GM12891 (cell line): ENCODE measurements at places on chromosomes 5 and 9.

DNA sequence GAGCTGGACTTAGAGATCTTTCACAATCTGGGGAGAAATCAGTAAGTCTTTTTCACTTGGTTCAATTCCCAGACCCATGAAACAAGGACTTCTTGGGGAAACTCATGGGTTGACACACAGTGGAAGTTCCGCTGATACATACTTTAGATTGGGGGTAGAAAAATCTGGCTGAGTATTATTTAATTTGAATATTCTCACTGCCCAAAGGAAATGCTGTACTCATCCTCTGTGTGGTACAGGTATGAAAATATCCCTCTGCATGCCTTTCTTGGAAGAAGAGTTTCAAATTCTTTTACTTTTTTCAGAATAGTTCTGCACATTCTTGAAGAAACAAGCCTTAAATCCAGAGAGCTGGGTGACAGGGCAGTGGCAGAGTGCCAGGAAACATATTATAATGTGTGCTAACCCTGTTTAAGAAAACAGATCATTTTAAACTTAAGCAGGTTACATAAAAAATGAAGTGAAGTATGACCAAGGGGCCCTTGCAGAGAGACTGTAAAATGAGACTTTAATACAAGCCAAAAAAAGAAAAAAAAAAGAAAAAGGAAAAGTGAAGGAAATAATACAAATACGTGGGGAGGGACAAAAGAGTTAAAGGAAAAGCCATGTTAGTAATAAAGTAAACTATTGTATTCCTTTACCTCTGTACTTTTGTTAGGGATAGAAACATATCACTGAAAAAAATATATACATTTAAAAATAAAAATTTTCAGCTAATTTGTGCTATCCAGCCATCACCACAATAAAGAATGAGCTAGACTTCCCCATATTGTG, 173.4 kb upstream of the NR3C1 start:
- DNase-seq: no peak

- DNase-seq: no peak
These were observed 28.8 kb upstream of the FAT2 start for GRCh38 chr5:151619812-151620460.

GRCh38 chr9:72527801-72528195, 6.4 kb downstream of the TMC1 start:
- no peak for DNase-seq

DNA sequence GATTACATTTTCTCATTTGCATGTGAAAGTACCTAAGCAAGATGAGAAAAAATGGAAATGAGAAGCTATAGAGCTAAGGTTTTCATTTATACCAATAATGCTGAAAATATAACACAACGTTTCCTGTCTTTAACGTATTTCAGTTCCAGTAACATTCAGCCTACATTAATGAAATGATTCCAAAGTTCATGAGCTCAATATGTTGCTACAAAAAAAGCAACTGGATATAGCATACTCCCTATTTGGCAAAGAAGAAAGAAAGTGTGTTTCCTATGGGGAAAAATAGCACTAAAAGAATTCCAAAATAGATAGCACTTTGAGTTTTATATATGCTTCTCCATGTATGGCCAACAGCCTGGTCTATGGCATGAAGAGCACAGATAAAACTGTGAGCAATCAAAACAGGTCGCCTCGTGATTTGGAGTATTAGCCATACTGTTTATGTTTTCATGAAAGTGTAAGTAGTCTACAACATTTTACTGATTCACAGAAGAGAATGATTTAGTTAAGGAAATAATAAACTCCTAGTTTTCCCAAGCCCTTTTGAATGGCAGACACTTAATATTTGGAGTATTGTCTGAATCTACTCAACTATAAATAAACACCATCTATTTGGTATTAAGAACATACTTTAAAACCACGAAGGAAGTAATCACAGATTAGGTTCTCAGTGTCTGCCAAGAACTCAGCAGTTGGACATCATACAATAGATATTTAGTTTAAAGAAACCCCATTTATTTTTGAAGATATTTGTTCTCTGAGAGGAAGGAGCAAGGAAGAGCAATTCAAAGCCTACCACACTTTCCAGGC, 258.7 kb upstream of the RASA1 start:
- DNase-seq: no peak

GRCh38 chr5:179400020-179400419, 54.8 kb upstream of the ADAMTS2 start:
- no peak for DNase-seq

GRCh38 chr9:34106110-34106509, 20.4 kb downstream of the DCAF12 start:
- DNase-seq: no peak

DNA sequence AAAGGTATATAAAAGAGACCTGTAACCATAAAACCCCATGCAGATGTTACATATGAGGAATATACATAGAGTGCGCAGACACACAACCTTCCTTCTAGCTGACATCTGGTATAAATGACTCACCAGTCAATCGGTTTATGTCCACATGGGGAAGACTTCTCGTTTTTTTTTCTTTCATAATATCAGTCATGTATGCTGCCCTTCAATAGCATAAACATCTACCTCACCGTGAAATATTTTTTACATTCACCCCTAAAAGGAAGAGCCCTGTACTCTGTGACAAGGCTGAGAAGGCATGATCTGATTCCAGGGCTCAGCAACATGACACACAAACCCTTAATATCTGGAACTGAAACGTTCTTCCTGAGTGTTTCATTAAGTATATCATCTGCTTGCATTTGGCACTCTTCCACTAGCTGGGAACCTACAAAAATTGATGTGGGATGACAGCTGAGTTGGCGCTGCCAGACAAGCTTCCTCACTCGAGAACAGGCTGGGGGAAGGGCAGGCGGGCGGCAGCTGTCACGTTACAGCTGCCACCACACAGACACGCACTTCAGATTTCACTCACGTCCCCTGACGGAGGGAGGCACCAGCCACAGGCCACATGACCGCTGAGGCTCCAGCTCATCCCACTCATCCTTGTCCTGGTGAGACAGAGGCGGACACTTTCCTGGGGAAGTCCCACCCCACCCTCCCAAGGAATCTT, 74.2 kb downstream of the SHB start:
- DNase-seq: no peak

DNA sequence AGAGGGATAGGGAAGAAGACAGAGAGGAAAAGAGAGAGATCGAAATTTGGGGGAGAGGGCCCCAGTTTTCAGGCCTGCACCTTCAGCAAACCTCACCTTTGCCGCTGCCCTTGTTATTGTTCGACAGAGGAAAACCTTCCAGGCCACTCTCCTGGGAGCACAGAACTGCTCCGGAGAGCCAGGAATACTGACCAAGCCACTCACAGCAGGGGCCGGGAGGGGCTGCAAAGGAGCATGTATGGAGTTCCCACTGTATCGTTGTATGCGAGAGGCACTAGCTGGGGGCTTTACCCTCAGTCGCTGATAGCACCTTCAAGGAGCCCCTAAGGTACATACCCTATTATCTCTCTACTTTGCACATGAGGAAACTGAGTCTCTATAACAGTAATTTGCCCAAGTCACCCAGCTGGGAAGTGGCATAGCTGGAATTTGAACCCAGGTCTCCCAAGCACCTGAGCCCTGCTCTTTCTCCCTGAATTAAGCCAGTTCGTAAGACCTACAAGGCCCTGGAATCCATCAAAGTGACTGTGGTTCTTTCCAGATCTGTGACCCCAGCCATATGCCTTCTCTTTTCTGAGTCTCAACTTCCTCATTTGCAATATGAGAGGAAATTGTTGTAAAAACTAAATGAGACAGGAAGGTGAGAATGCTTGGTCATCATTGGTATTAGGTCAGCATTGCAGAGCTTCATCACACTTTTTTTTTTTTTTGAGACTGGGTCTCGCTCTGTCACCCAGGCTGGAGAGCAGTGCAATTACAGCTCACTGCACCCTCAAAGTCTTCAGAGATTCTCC, 21.0 kb upstream of the FOXE1 start:
- DNase-seq: no peak

DNA sequence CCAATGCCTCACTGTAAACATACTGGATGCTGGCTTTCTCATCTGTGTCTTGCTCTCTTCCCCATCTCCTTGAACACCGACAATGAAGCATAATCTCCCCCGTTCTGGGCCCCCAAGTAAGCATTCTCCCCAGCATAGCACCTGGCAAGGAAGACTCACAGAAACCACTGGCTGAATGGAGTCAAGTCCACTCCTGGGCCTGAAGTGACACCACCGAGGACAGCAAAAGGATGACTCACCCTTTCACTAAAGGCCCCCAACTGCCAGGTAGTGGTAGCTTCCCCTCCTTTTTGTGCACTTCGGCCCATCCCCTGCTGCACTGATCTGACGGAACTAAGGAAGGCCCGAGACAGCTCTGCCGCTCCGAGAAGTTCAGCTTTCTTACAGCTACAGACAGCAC, 9.4 kb downstream of the VDAC1 start:
- DNase-seq: no peak

DNA sequence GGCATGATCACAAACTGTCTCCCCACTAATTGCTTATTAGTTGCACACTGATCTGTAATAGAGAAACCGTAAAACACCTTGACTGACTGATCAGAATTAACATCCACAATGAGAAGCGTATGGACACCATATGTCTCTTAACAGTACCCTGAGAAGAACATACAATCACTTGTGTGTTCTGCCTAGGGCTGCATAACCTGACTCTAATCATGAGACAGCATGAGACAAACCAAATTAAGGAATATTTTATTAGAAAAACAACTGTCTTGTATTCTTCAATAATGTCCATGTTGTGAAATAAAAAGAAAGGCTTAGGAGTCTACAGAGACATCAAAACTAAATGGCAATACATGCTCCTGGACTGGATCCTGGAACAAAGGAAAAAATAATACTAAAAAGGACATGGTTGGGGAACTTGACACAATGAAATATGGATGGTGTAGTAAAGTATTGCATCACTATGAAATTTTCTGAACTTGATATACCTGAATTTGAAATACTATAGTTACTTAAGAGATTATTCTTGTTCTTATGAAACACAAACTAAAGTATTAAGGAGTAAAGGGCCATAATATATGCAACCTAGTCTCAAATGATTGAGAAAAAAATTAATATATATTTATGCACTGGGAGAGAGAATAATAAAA, 162.1 kb downstream of the CWC27 start:
- no peak for DNase-seq

DNA sequence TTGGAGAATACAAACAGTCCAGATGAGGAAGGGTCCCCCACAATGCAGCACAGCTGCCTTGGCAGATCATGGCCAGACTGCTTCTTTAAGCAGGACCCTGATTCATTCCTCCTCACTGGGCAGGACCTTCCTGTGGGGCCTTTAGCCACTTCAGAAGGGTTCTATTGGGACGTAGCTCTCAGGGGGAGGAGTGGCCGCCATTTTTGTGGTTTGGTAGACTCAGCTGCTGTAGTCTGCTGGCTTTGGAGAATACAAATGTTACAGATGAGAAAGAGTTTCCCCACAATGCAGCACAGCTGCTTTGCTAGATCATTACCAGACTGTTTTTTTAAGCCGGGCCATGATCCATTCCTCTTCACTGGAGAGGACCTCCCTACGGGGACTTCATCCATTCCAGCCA, 57.4 kb downstream of the TMEM38B start:
- no peak for DNase-seq

GRCh38 chr5:160901656-160902055, 49.6 kb upstream of the ATP10B start:
- DNase-seq: no peak

DNA sequence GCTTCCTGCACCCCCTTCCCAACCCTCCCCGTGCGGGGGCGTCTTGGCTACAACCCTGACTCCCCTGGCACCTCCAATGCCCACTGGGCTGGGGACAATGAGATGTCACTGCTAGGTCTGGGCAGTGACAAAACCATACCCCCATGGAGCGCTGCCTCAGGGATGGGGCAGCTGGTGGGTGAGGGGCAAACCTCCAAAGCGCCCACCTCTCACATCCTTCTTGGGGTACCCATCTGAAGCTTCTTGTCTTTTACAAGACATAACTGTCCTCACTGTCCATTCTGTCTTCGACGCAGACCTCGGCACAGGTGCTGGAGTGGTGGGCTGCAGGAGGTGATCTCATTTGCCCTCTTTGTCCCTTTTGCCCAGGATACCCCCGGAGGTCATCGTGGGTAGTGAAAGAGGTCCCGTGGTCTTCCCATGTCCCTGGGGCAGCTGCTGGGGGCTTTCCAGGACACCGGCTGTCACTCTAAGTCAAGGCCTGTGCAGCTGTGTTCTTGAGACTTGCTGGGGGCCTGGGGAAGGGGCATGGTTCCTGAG, 27.8 kb upstream of the CSF1R start:
- DNase-seq: peak; percentile 14

- no peak for DNase-seq
These were observed 3.2 kb downstream of the ELL2 start for GRCh38 chr5:95958310-95959014.

- no peak for DNase-seq
These were observed 88.9 kb upstream of the TBCA start for GRCh38 chr5:77864997-77865396.

GRCh38 chr9:5611321-5612184, 17.4 kb upstream of the RIC1 start:
- no peak for DNase-seq

GRCh38 chr9:83665580-83666200, 42.1 kb downstream of the UBQLN1 start:
- DNase-seq: no peak

DNA sequence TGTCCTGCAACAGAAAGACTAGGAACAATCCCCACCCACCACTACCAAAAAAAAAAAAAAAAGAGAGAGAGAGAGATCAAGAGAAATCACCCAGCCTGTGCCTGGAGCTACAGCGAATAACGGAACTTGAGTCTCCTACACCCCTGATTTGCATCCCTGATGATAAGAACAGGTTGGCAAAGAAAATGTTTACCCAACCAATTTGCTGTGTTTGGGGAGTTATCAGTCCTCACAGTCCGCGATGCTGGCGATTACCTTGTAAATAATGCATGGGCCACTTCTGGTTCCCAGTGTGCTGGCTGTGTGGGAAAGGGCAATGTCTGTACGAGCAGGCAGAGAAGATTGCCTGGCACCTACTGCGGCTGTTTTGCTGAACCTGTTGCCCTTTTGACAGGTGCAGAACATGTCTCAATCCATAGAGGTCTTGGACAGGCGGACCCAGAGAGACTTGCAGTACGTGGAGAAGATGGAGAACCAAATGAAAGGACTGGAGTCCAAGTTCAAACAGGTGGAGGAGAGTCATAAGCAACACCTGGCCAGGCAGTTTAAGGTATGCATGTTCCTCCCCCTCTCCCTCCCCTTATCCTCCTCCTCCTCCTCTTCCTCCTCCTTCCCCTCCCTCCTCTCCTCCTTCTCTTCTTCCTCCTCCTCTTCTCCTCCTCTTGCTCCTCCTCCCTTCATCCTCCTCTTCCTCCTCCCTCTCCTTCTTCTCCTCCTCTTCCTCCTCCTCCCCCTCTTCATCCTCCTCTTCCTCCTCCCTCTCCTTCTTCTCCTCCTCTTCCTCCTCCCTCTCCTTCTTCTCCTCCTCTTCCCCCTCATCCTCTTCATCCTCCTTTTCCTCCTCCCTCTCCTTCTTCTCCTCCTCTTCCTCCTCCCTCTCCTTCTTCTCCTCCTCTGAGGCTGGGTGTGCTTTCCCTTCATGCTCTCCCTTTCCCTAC, 8.3 kb downstream of the OLFM1 start:
- DNase-seq: no peak

- no peak for DNase-seq
These were observed 56.0 kb upstream of the UBTD2 start for GRCh38 chr5:172339264-172340180.
